ENCODE measurements at places on chromosomes 7 and 10.
A peak's percentile ranks its signal among the peaks of the same experiment; 100 is the strongest.

DNA sequence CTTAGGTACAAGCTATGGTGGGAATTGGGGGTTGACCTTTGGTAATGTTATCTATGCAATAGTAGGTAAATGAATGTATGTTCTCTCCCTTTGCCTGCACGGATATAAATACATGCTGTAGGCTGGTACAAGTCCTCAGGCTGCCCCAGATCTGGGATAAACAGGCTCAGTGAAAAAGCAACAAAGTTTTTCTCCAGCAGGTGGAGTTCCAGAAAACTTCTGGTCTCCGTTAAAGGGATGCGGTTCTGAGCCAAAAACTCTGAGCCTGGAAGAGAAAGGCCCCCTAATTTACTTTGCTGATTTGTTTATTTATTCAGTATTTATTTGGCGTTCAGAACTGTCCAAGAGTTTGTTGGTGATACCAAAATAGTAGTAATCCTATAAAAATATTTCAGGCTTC lies 204.7 kb downstream of the ADRA2A start:
- DNase-seq, result no peak

- DNase-seq, result no peak
Observed at GRCh38 chr7:148163246-148163645, 427.3 kb upstream of the C7orf33 start.

- no peak for DNase-seq
Observed at GRCh38 chr10:60955957-60956425, 12.0 kb upstream of the RHOBTB1 start.

GRCh38 chr7:136594739-136595144 lies 273.7 kb upstream of the CHRM2 start:
- DNase-seq, result no peak

DNA sequence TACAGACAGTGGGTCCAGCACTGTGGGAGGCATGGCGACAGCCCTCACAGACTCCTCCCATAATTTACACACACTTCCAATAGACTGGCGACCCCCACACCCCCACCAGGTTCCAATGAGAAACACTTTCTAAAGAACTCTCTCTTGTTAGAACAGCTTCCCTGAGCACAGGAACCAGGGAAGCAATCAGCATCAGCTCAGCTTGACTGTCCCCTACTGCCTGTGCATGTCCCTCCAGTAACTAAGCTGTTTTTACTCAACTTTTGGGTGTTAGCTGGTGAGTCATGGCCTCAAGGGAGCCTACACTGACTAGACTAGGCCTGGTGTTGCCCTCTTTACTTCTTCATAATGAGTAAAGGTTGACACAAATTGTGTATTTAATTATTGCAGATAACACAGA lies 32.6 kb upstream of the HERPUD2 start:
- DNase-seq, result no peak

GRCh38 chr7:120421151-120421651 lies 148.2 kb downstream of the KCND2 start:
- no peak for DNase-seq

DNA sequence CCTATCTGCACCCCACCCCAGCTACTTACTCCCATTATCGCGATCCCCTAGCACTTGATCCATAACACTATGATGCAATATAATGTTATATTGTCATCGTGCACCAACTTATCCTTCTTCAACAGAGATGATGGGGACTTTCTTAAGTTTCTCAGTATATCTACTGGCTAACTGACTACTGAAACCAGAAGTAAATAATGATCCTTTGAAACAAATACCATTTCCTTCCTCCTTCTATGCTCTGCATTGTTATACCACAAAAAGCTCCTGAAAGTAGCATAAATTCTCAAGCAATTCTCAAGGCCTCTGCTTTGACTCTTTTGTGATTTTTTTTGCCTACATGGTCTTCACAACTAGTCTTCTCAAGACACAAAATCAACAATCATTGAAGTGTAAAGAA lies 68.9 kb downstream of the HTR7 start:
- no peak for DNase-seq

GRCh38 chr10:43998021-43998809 lies 349.5 kb upstream of the ZNF32 start:
- no peak for DNase-seq

- no peak for DNase-seq
Observed at GRCh38 chr7:74344786-74345185, 55.6 kb downstream of the CLIP2 start.

DNA sequence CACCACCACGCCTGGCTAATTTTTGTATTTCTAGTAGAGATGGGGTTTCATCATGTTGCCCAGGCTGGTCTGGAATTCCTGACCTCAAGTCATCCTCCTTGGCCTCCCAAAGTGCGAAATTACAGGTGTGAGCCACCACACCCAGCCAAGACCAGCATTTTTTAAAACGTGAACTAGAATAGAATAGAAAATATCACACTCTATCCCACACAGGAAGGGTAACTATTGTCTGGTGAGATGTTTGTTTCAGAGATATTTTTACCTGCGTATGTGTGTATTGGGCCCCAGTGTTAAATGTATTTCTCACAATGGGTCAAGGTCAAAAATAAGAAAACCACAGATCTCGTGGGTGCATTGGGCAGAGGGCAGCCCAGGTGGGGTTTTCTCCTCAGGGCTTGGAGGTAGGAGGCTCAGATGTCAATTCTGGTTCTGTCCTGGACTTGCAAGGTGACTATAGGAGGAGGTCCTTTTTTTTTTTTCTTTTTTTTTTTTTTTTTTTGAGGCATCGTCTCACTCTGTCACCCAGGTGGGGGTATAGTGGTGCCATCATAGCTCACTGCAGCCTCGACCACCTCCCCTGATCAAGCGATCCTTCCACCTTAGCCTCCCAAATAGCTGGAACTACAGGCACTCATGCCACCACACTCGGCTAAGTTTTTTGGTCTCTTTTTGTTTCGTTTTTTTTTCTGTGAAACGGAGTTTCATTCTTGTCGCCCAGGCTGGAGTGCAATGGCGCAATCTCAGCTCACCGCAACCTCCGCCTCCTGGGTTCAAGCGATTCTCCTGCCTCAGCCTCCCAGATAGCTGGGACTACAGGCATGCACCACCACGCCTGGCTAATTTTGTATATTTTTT lies 19.0 kb downstream of the SH2B2 start:
- no peak for DNase-seq

DNA sequence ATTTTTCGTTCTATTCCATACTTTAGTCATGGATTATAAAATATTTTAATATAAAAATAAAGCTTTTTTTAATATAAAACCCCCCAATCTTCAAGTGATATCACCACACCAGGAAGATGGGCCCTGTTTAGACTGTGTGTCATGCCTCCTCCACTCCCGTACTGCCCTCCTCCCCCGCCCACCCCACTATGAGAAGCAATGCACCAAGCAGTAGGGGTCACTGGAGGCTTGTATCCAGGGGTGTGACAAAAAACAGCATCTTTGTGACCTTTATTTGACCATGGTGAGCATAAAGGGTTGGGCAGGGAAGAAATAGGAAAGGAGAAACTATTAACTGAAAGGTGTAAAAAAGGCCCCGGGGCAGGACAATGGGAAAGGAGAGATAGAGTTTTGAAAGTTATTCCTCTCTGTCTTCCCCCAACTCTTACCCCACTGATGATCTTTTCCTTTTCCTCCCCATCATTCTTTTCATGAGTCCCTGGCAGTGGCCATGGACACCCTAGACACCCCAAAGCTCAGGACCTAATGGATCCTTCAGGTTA lies 3.5 kb downstream of the PITX3 start:
- DNase-seq, result no peak

- DNase-seq, result peak; percentile 63
Observed at GRCh38 chr7:77752016-77752415, 46.2 kb downstream of the TMEM60 start.

GRCh38 chr10:79209340-79209739 lies 137.9 kb upstream of the PPIF start:
- DNase-seq, result no peak

DNA sequence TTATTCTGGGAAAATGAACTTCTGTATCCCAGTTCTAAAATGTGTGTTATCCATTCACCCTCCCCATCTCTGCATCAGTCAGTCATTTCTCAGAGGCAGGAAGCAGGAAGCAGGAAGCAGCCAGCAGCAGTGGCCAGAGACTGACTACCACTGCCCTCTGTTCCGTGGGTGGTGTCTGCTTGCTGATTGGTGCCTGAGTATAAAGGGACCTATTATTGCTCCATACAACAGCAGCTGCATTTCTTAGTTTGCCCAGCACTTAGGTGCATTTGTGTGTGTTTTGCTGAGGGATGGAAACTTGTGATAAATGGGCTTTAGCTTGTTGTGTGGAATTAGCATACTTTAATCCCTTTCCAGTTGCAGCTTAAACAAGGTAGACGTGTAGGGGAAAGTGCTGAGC lies 582.2 kb downstream of the SORCS1 start:
- DNase-seq, result no peak

DNA sequence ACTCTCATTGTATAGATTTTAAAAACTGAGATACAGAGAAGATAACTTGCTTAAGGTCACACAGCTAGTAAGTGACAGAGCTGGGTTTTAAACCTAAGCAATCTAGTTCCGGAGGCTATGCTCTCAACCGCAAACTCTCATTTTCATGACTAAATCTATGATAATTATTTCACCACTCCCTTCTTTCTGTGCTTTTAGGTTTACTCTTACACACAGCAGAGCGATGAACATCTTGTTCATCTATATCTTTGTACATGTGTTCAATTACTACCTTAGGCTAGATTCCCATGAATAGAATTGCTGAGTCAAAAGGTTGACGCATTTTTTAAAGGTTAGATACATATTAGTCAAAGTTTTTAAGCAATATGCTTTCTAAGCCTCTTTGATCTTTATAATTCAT lies 154.8 kb downstream of the CHN2 start:
- DNase-seq, result no peak

DNA sequence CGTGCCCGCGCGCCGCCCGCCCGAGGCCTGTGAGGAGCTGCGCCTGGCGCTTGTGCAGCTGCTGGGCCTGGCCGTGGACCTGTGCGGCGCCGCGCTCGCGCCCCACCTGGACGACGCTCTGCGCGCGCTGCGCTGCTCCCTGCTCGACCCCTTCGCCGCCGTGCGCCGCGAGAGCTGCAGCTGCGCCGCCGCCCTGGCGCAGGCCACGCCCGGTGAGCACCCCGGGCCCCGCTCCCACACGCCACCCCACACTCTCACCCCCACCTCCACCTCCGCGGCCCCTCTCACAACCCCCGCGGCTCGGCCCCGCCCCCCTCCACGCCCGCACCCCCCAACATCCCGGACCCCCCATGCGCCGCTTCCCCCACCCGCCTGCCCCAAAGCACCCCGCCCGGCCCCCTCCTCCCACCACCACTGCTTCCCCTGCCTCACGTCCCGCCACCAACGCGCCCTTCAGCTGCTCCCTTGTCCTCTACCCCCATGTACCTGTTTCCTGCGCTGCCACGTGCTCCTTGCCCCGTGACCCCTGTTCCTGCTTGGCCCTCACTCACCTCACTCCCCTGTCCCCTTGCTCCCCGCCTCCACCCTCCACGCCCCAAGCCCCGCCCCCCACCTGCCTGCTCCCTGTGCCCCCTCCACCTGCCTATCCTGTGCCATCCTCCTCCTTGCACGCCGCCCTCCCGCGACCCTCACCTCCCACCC lies at the start of gene PRKAR1B:
Gene PRKAR1B (minus strand): TSS at position 178 of the 702 bp plus-strand sequence. CDS start 15,776 bp downstream, outside the sequence.
- DNase-seq, result peak; percentile 43

- DNase-seq, result no peak
Observed at GRCh38 chr7:36015733-36016132, 137.3 kb upstream of the EEPD1 start.

DNA sequence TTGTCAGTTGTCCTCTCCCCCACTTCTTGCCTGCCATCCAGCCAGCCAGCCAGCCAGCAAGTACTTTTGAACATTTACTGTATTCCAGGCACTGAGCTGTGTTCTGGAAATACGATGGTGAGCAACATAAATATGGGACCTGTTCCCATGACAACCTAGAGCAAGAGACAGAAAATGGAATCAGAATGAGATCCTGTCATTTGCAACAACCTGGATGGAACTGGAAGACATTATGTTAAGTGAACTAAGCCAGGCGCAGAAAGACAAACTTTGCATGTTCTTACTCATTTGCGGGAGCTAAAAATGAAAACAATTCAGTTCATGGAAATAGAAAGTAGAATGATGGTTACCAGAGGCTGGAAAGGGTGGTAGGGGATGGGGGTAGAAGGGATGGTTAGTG lies 140.7 kb downstream of the ICA1 start:
- DNase-seq, result no peak

DNA sequence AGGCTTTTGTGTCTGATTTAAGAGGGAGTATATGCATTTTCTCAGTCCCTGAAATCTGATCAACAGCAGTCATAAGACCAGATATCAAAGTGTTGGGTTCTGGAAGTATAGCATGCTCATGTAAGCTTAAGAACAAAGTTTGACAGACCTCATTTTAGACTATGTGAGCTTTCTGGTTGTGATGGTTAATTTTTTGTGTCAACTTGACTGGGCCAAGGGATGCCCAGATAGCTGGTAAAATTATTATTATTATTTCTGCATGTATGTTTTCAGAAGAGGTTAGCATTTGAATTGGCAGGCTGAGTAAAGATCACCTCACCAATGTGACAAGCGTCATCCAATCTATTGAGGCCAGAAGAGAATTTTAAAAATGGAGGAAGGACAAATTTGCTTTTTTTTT lies 63.5 kb upstream of the FRMD4A start:
- DNase-seq, result no peak

- no peak for DNase-seq
Observed at GRCh38 chr10:80173466-80173865, 31.9 kb downstream of the ANXA11 start.

- DNase-seq, result no peak
Observed at GRCh38 chr10:111954386-111954785, 229.2 kb downstream of the GPAM start.

DNA sequence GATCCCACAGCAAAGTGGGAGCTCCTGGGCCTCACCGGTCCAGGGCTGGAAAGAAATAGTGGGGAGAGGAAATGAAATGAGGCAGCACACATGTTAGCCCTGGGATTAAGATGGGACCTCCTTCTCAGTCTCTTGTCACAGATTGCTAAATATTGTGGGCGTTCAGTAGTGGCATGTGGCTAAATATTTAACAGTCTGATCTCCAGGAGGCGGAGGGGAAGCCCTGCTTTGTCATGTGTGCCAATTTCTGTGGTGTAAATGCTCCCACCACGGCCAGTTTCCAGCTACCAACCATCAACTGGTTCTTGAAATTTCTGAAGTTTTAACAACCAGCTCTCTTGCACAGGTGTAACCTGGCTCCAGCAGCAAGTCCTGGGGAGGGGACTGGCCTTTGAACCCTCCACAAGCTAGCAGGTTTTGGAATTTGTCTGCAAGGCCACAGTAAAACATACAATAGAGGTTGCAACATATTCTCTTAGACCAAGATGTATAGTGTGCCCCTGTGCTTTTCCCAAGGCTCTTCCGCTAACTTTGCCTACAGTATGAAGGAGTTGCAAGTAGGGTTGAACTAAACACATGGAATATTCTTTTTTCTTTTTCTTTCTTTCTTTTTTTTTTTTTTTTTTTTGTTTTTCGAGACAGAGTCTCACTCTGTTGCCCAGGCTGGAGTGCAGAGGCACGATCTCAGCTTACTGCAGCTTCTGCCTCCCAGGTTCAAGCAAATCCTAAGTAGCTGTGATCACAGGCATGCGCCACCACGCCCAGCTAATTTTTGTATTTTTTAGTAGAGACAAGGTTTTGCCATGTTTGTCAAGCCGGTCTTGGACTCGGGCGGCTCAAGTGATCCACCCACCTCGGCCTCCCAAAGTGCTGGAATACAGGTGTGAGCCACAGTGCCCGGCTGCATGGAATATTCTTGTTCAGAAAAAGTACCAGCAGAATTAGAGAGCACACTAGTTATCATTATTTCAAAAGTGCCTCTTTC lies 103.1 kb upstream of the PCBD1 start:
- no peak for DNase-seq

GRCh38 chr7:3710531-3710930 lies 409.5 kb downstream of the SDK1 start:
- no peak for DNase-seq
